GM04503 (cell line): ENCODE measurements at places on chromosomes 1 and 21.

GRCh38 chr1:15246960-15247614, at the start of gene FHAD1:
FHAD1 (plus strand) TSS chr1:15247223; CDS start chr1:15251785, 4,562 bp downstream.
- no peak for DNase-seq

GRCh38 chr1:226575739-226576378, 27.3 kb downstream of the STUM start:
- no peak for DNase-seq

GRCh38 chr1:229059671-229060539, 211.0 kb upstream of the RAB4A start:
- peak; percentile 21 for DNase-seq

- DNase-seq = no peak
These were observed 774 bp upstream of the DYRK1A start for GRCh38 chr21:37365517-37366481.

- DNase-seq = no peak
These were observed 105.1 kb downstream of the NEK7 start for GRCh38 chr1:198261886-198262285.

- no peak for DNase-seq
These were observed 51.2 kb downstream of the TLR5 start for GRCh38 chr1:223091896-223092295.

GRCh38 chr1:226217273-226217672, 6.2 kb upstream of the MIXL1 start:
- no peak for DNase-seq

- no peak for DNase-seq
These were observed 4.6 kb downstream of the IPO13 start for GRCh38 chr1:43951021-43951985.

GRCh38 chr1:206588492-206588891, 23.8 kb downstream of the EIF2D start:
- DNase-seq = no peak

- DNase-seq = no peak
These were observed 6.9 kb upstream of the SRARP start for GRCh38 chr1:15997076-15997585.

DNA sequence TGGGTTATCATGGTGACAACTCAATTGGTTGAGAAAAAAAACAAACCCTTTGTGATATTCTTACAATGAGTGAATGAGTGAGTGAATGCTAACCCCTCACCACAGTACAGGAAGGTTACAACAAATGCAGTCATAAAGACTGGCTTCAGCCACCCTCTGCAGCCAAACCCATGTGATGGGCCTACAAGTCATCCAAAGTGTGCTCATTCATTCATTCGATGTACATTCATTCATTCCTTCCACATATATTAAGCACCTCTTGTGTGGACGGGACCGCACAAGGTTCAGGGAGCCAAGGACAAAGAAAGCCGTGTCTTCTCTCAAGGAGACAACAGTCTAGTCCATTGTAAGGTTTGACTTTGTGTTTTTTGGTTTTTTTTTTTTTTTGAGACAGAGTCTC, 49.4 kb downstream of the WDR4 start:
- no peak for DNase-seq
